Activated T-cell treated with anti-CD3 and anti-CD28 coated beads, Interleukin-2, amount 50 U/mL, for 72 hours (primary cell): ENCODE measurements at places on chromosomes 3 and 15. TPM values are rescaled to one million over a fixed set of nuclear protein-coding genes. Genes with fewer than 3 reads are reported as not detected.

GPR15 gene
- total RNA-seq: 24.0 TPM

CCR2 gene
- 0.46 TPM for total RNA-seq

CASR gene
- 0.23 TPM for total RNA-seq

SLC41A3 gene
- total RNA-seq: 34.5 TPM

ASB7 gene
- 35.7 TPM for total RNA-seq

SST gene
- not detected for total RNA-seq

LRTM1 gene
- not detected for total RNA-seq

ANKRD34C gene
- not detected for total RNA-seq

CTNNB1 gene
- total RNA-seq: 137 TPM

TGM4 gene
- total RNA-seq: not detected

SI gene
- not detected for total RNA-seq

PRSS50 gene
- 0.07 TPM for total RNA-seq

LYZL4 gene
- total RNA-seq: not detected

MYLK gene
- not detected for total RNA-seq

MST1R gene
- 2.4 TPM for total RNA-seq

LTF gene
- total RNA-seq: not detected

SLC2A2 gene
- not detected for total RNA-seq

C3orf20 gene
- total RNA-seq: 1.1 TPM

SH2D7 gene
- total RNA-seq: not detected

KLHL40 gene
- total RNA-seq: not detected

OSTN gene
- total RNA-seq: not detected

CHCHD6 gene
- 15.5 TPM for total RNA-seq

NR2E3 gene
- total RNA-seq: not detected

A4GNT gene
- total RNA-seq: not detected

OR5K2 gene
- total RNA-seq: not detected

CFAP100 gene
- total RNA-seq: not detected

CD200R1 gene
- 2.2 TPM for total RNA-seq

ACP3 gene
- not detected for total RNA-seq

CPN2 gene
- total RNA-seq: not detected

MYEF2 gene
- total RNA-seq: 47.6 TPM

HESX1 gene
- total RNA-seq: 0.62 TPM

CYP8B1 gene
- not detected for total RNA-seq

C3orf85 gene
- not detected for total RNA-seq

ROPN1 gene
- total RNA-seq: not detected

TTC21A gene
- total RNA-seq: 2.2 TPM

SLC22A13 gene
- 1.2 TPM for total RNA-seq

GOLGA6L7 gene
- total RNA-seq: not detected

YEATS2 gene
- 52.2 TPM for total RNA-seq

STX19 gene
- total RNA-seq: not detected

AADACL2 gene
- total RNA-seq: not detected

BNC1 gene
- not detected for total RNA-seq

FETUB gene
- total RNA-seq: not detected

ACKR2 gene
- 1.2 TPM for total RNA-seq
